ENCODE measurements at places on chromosomes 16 and 17. TPM values are rescaled to one million over a fixed set of nuclear protein-coding genes. Genes with fewer than 3 reads are reported as not detected.

The MED31 gene
- total RNA-seq, result 36.5 TPM

The BCO1 gene
- total RNA-seq, result not detected

The TEX19 gene
- total RNA-seq, result not detected

The CASKIN1 gene
- total RNA-seq, result not detected

The ATP2A3 gene
- total RNA-seq, result 0.80 TPM

DNA sequence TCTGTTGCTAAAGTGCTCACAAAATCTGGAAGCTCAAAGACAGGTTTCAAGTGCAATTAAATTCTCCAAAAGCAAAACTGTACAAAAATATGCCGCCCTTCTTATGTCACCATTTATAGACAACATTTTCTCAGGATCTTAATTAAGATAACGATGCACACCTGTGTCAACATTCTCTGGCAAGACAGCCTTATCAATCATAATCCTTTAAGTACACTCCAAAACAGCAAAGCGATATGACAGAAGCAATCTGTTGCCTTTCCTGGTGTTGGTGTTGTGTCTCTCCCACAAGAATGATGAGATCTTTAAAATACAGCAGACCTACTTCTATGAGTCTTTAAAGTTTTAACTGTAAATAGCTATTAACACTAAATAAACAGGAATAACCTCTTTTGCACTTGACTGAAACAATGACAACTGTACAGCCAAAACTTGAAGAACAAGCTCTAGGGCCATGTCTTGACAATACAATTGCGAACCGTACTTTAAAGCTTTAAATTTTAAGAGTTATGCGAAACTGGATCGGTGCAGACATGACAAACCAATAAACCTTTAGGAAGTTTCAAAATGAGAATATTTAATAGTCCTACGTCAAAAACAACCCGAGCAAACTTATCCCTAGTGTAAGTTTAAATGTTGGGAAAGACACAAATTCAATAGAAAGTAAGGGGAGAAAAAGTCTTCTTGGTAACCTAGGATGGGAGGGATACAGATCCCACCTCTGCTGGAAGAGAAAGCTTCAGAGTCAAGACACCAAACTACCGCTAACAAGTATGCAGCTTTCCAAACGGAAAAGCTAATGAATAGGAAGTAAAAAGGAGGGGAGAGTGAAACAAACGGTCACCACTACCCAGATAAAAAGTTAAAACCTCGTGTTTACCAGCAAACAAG, 3.3 kb upstream of the IRX5 start:
- no peak for DNase-seq

- no peak for DNase-seq
These were observed 676.2 kb downstream of the CDH11 start for GRCh38 chr16:64445649-64446048.

- DNase-seq, result no peak
These were observed 11.8 kb downstream of the ALDH3A2 start for GRCh38 chr17:19660219-19660870.

- DNase-seq, result no peak
These were observed 8.6 kb downstream of the MAPT start for GRCh38 chr17:45902892-45903346.

DNA sequence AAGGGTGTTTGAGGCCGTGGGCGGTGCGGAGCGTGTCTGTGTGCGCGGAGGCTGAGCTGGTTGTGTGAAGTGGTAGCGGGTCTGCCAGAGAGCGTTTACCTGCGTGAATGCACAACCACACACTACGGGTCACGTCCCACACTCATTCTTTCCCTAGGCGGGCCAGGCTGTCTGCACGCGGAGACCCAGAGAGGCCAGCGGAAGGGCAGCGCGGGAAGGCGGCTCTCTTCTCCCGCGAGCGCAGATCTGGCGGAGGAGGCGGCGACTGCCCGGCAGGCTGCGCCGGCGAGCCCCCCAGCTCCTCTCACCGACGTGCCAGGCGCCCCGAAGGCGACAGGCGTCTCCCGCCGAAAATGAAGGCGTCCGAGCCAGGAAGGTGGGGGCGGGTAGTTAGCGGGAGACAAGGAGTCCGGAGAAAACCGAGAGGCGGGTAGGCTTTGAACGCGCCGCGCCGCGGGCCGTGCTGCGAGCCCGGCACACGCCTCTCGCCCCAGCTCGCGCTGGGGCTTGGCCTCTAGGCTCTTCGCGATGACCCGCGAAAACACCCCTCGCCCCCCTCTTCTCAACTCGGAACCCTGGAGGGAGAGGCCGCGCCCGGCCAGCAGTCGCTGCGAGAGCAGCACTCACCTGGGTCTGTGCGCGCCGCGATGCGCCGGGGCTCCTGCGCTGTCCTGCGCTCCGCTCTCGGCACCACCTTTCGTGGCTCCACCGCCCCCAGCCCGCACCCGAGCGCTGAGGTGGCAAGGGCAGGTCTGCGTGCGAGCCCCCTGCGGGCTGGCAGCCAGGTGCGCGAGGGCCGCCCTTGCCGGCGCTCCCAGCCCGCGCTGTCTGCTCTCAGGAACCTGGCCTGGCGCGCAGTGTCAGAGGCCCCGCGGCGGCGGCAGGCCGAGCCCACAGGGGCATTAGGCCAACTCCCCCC, 2.0 kb upstream of the FOXF1 start:
- DNase-seq, result peak; percentile 47

- peak; percentile 46 for DNase-seq
These were observed 239.9 kb upstream of the DYNLRB2 start for GRCh38 chr16:80300876-80301275.
